ENCODE measurements at places on chromosomes 11 and 22.

DNA sequence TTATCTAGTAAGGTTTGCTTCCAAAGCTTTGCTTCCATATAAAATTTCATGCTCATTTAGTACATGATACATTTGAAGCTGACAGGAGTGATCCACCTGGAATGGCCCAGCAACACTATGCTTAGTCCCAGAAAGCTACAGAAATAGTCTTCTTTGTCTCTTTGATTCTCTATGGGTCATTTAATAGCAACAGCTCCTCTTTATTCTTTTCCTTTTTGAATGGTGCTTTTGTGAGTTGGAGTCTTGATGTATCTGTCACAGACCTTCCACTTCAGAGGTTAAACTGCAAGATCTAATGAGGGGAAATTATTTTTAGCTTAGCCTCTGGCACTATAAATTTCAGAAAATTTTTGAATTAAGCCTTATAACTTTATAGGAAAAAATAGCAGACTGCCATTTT is 509.5 kb downstream of the KCNA4 start:
- DNase-seq: no peak

DNA sequence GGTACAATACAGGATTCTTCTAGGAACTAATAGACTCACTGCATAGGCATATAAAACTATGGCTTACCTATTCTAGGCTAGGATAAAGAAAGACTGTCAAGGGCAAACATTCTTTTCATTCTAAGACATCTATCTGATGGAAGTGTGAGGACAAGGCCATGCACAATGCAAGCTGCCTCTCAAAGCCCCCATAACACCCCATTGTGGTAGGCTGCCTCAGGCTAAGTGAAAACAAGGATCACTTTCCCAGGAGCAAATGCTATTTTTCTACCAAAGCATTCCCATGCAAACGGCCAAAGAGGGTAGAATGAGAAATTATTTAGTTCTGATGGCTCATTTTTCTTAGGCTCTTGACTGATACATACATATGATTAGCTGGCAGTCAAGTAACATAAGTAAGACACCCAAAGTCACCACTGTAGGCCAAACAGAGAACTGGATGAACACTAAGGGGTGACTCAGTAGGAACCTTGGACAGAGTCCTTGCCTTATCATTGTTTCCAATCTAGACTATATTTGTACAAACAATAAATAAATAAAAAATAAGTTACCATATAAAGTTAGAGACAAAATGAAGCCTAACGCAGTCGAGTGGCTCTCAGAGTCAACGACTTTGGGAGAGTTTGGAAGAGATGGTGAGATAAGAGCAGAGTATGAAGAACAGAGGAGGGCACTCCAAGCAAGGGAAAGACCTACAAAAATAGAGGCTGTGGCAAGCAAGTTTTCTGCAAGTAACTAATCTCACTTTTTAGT is 303.6 kb downstream of the SBF2 start:
- DNase-seq: no peak

DNA sequence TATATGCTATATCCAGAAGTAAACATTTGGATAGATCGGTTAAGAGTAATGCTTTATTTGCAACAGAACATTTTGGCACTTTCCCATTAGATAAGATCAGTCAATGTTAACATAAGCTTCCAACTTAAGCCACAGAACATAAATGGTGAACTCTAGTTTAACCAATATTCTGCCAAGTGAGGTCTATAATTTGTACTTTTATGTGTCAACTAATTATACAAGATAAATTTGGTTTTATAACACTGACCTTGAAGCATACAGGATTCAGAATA is 23.5 kb upstream of the BLID start:
- DNase-seq: no peak

DNA sequence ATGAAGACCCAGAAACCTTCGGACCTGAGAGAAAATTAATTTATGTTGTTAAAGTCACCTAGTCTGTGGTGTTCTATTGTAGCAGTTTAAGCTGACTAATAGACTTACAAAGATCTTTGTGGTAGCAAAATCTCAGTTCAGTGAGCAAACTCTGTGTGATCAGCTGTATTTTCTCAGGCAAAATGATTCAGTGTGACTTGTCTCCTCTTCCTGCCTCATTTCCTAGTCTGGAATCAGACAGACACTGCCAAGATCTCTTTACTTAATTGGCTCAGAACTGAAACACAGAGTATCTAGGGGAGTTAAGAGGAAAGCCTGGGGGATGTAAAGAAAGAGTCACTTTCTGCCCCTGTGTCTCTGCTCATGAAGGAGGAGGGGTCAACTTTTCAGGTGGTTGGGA is 564.7 kb downstream of the KCNA4 start:
- no peak for DNase-seq

- DNase-seq: no peak
Measured at GRCh38 chr22:31363885-31364465, 17.8 kb upstream of the PATZ1 start.

- DNase-seq: peak; percentile 86
Measured at GRCh38 chr22:50326956-50327710, at the start of gene DENND6B. DENND6B (minus strand) TSS chr22:50327012; CDS start chr22:50326988, 24 bp downstream.

- peak; percentile 67 for DNase-seq
Measured at GRCh38 chr22:23289851-23290724, 109.8 kb downstream of the BCR start.

- no peak for DNase-seq
Measured at GRCh38 chr11:1086171-1087102, 11.8 kb downstream of the MUC2 start.

DNA sequence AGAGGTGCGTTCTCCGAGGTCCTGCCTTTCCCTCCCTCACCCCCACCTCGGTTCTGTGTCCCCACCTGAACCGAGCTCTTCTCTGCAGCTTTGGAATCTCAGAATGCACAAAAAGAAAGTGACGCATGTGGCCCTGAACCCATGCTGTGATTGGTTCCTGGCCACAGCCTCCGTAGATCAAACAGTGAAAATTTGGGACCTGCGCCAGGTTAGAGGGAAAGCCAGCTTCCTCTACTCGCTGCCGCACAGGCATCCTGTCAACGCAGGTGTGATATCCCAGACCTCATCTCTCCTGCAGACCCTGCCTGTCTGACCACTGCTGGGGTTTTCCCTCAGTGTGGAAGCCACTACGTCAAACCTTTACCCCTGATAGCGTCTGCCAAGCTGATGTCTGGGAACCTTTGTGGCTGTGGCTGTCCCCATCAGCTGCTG is 13.9 kb downstream of the ACP2 start:
- peak; percentile 39 for DNase-seq

DNA sequence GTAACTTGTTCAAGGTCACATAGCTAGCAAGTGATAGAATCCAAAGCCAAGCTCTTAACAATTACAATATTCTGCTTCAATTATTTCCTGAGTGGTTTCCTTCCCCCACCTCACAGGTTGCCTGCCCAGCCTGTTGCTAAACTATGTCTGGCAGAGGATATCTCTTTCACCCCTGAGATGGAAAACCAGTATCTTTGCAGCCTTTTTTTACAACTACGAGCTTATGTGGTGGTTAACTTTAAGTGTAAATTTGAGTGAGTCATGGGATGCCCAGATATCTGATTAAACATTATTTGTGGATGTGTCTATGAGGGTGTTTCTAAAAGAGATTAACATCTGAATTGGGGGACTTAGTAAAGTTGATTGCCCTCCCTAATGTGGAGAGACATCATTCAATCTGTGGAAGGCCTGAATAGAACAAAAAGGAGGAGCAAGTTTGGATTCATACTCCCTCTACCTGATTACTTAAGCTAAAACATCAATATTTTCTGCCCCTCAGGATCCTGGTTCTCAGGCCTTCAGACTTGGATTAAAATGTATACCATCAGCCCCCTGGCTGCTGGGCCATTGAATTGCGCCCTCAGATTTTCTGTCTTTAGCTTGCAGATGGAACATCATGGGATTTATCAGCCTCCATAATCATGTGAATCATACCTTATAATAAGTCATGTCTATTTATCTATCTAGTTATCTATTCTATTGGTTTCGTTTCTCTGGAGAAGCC is 911.9 kb downstream of the METTL15 start:
- DNase-seq: peak; percentile 16

DNA sequence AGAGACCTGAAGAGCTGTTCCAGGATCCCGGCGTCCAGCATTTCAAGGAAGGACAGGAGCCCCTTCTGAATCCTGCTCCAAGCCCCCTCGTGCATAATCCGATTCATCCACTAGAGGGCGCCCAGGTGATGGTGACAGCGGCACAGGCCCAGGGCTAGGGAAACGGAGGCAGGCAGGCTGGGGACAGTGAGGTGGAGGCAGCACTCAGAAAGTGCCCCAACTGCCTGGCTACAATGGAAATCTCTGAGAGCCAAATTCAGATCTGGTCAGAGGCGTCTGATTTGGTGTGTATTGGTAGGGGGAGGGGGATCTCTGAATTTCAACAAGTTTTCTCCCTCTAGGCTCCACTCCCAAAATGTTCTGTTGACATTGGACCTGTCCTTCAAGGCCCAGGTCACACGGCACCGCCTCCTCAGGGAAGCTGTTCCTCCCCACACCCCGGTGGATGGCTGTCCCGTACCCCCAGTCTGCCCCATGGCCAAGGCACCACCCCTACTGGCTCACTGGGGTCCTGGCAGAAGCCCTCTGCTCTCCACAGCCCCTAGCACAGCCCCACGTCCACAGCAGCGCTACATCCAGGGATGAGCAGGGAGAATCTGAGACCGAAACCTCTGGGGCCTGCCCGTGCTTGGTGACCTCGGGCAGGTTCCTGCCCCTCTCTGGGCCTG is 142.9 kb downstream of the CRYBB2 start:
- DNase-seq: peak; percentile 83

GRCh38 chr11:61068581-61068980 is 33.7 kb upstream of the CD5 start:
- DNase-seq: no peak

- DNase-seq: peak; percentile 16
Measured at GRCh38 chr11:62770778-62771143, 435 bp upstream of the TAF6L start.

DNA sequence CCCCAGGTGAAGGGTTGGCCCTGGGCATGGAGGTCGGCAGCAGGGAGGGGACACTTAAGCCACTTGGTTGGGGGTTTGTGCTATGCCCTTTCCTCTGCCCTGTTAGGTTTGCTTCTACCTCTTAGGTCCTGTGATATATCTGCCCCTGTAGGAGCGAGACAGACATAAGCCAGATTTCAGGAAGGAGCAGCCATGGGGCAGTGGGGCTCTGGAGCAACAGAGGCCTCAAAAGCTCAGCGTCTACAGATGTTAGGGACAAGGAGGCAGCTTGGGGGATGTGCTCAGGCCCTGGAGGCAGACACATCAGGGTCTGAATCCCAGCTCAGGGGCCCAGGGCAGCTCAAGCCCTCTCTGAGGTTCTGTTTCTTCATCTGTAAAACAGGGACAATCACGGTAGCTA is 27.2 kb upstream of the KCNQ1OT1 start:
- no peak for DNase-seq

- DNase-seq: no peak
Measured at GRCh38 chr11:6284250-6284649, 24.6 kb downstream of the CCKBR start.

DNA sequence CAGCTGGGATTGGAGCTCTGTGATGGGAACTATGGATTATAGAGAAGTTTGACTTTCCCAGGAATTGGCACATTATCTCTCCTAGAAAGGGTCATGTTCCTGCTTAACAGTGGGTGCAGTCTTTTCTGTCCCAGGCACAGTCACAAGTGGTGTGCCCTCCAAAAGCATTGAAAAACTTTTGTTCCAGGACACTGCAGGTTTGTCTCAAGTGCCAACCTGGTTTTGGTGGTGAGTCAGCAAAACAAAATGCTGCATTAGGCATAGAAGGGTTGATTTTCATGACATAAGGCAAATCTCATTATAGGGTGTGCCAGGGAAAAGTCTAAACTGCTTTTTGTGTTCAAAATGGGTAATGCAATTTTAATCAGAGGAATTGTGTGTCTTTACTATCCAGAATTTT is 4.9 kb downstream of the HTATIP2 start:
- DNase-seq: no peak

- DNase-seq: no peak
Measured at GRCh38 chr11:3903207-3903896, 47.9 kb downstream of the STIM1 start.
